Ascending aorta (tissue), 2 donors: ENCODE measurements at places on chromosomes 6 and 20.

- no peak for DNase-seq
These were observed 598.8 kb downstream of the EPHA7 start for GRCh38 chr6:92820601-92821000.

DNA sequence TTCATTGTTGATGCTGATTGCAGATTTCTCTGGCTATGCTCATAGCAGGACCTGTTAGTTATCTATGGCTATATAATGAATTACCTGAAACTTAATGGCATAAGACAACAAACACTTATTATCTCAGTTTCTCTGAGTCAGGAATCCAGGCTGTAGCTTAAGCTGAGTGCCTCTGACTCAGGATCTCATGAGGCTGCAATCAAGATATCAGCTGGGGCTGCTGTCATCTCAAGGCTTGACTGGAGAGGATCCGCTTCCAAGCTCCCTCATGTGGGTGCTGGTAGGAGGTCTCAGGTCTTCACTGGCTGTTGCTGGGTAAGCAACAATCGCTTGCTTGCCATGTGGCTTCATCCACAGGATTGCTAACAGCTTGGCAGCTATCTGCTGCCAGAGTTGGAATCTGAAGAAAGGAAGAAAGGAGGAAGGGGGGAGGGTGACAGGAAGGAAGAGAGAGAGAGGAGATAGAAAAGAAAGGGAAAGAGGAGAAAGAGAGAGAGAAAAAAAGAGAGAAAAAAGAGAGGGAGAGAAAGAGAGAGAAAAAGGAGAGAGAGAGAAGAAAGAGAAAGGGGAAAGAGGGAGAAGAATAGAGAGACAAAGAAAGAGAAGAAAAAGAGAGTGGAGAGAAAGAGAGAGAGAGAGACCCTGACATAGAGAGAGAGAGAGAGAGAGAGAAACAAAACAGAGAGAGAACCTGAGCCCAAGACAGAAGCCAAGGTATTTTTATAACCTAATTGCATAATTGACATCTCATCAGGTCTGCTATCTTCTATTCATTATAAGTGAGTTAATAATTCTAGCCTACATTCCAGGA is 579.0 kb upstream of the BTBD3 start:
- DNase-seq = no peak

- no peak for DNase-seq
These were observed 13.7 kb downstream of the NEDD9 start for GRCh38 chr6:11218538-11219399.

DNA sequence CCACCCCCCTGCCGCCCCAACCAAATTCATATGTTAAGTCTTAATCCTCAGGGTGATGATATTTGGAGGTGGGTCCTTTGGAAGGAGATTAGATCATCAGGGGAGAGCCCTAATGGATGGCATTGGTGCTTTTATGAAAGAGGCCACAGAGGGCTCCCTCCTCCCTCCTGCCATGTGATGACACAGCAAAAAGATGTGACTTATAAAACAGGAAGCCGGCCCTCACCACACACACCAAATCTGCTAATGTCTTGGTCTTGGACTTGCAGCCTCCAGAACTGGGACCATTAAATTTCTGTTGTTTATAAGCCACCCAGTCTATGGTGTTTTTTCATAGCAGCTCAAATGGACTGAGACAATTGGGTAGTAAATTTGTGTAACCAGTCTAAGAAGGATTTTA is 176.3 kb downstream of the ADGRG6 start:
- no peak for DNase-seq

- DNase-seq = no peak
These were observed 25.9 kb downstream of the RNASET2 start for GRCh38 chr6:166930354-166930891.
